Stimulated activated CD4-positive, alpha-beta T cell treated with anti-CD3 and anti-CD28 coated beads, Interleukin-12 subunit alpha, Interleukin-12 subunit beta, amount 100 ng/mL, for 4 hours (primary cell): ENCODE measurements at places on chromosomes 3 and 15.
A peak's percentile ranks its signal among the peaks of the same experiment; 100 is the strongest.

DNA sequence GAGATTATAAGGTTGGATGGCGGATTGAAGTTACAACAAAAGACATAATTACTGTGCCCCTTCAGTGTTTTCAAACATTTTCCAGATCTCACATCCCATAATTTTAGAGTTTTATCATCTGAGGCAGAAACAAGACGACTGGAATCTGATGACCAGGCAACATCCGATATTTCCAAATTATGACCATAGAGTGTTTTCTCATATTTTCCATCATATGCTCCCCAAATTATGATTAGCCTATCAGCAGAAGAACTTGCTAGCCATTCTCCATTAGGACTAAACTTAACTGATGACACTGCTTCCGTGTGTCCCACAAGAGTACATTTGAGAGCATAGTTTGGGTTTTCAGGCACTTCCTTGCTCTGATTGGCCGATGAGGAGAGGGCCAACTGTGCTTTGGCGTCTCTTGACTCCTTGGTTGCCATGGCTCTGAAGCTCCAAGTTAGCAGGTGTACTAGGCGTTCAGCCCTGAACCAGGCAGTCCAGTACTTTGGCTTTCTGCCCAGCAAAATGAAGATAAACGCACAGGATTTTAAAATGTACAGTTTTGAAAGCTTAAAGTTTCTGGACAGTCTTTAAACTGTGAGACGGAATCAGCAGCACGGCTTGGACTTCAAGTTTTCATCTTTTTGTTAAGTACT lies 638 bp downstream of the WDR5B start:
- peak; percentile 14 for DNase-seq

DNA sequence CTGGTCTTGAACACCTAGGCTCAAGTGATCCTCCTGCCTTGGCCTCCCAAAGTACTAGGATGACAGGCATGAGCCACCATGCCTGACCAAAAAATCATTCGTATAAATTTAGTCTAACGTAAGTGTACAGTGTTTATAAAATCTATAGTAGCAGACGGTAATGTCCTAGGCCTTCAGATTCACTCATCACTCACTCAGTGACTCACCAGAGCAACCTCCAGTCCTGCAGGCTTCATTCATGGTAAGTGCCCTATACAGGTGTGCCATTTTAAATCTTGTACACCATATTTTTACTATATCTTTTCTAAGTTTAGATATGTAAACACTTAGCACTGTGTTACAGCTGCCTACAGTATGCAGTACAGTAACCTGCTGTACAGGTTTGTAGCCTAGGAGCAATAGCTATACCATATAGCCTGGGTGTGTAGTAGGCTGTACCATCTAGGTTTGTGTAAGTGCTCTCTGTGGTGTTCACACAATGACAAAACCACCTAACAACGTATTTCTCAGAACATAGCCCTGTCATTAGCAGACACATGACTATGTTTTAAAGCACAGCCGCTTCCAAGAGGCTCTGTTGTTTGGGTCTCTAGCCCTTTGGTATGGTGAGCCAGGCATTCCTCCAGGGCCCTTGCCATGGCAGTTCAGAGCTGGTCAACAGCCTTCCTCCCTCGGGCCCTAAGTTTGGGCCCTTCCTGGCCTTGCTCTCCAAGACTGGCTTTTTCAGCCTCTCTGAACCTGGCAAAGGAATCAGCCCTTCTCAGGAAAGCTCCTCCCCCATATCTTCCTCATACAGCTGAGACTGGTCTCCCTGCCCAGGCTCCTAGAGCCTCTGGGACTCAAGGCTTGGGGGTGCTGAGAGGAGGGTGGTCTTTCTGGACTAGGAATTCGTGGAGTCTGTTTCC lies 1.9 kb upstream of the CCDC9B start:
- no peak for DNase-seq

GRCh38 chr3:141840737-141841544 lies 35.5 kb upstream of the ATP1B3 start:
- no peak for DNase-seq

DNA sequence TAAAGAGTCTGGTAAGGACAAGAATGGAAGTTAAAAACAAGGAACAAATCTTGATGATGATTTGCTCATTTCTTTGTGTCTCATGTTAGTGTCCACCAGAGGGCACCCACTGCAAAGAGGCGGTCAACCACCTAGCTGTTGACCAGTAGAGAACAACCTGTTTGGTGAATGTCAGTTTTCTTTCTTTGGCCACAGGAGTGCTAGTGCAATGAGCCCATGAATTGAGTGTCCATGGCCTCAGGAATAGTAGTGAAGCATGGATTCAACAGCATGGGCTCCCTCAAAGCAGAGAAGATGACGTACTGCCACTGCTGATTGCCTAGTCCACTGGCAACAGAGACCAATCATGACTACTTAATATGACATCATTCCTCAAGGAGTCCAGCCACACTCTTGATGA lies 10.7 kb upstream of the CNTN6 start:
- no peak for DNase-seq

- peak; percentile 7 for DNase-seq
Measured at GRCh38 chr3:36700537-36701248, 63.7 kb downstream of the DCLK3 start.
